Hematopoietic multipotent progenitor cell (in vitro differentiated cells): ENCODE measurements at places on chromosomes 2 and 18. TPM values are rescaled to one million over a fixed set of nuclear protein-coding genes. Genes with fewer than 3 reads are reported as not detected.

CNGA3 gene
- not detected for total RNA-seq

LIPG gene
- total RNA-seq: under 0.01 TPM

MEIS1 gene
- 96.9 TPM for total RNA-seq

LRRC30 gene
- not detected for total RNA-seq

QPCT gene
- 2.4 TPM for total RNA-seq

MC4R gene
- total RNA-seq: not detected

LYPD6B gene
- 0.81 TPM for total RNA-seq

GRCh38 chr18:58951986-58952702 is 87.5 kb downstream of the ZNF532 start:
- no peak for DNase-seq

DNA sequence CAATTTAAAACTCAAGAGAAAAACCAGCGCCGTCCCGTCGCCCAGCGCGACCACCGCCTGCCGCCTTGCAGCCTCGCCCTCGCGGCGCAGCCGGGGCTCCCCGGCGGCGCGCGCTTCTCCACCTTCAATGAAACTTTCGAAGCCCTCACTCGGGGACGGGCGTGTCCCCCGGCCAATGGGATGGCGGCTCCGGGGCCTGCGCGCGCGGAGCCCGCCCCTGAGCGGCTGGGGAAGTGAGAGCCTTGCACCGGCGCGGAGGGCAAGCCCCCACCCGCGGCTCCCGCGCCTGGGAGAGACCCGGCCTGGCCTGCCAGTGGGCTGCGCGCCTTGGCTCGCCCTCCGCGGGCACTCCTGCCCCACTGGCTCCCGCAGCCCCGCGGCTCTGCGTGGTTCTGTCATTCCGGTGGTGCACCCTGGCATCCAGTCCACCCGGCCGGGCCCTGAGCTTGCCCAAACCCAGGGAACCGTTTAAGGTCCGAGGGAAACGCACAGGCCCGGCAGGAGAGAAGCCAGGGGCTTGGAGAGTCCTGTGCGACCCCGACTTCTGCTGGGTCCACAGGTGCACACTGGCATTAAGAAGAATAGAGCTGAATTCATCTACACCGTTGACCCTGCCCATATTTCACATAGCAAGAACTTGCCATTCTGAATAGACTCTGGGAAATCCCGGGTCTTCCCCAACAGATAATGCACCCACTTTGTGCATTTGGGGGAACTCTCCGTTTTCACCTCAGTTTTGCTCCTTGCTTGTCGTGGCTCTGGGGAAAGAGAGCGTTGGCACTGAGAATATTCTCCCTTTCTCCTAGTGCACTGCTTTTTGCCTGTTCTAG is at the start of gene PIEZO2:
Gene PIEZO2 (minus strand): TSS at position 129 of the 830 bp plus-strand sequence. CDS start 981 bp downstream, outside the sequence.
- no peak for DNase-seq

DNA sequence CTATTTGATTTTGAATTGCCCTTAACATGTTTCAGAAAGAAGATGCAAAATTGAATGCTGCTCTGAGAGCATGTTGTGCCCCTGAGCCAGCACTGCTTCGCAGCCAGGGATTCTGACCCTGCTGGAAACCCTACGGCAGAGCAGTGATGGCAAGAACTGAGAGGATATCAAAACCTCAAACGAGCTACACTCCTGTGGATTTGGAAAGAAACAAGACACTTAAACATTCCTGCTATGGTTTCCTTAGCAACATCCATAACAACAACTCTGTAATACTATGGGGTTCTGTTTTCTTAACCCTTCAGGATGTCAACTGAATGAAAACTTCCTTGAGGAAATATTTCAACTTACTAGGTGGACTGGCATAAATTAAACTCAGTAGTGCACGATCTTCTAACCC is 649.1 kb downstream of the NYAP2 start:
- DNase-seq: no peak

DNA sequence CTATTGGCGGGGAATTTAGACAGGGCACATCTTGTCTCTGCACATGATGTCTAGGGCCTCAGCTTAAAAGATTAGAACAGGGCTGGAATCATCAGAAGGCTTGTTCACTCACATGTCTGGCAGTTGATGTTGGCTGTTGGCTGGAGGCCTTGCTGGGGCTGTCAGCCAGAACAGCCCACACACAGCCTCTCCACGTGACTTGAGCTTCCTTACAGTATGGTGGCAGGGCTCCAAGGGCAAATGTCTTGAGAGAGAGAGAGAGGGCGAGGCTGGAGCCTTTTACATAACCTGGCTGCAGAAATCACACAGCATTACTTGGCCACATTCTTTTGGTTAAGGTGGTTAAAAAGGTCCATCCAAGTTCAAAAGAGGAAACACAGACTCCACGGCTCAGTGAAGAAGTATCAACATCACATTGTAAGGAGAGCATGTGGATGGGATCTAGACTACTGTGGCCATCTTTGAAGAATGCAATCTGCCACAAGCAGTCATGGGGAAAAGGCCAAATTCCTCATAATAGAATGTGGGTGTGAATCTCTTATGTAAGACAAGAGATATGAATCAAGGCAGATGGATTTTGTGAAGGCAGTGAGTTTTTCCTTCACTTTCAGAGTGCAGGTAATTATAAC is 30.4 kb downstream of the SRSF7 start:
- no peak for DNase-seq

DNA sequence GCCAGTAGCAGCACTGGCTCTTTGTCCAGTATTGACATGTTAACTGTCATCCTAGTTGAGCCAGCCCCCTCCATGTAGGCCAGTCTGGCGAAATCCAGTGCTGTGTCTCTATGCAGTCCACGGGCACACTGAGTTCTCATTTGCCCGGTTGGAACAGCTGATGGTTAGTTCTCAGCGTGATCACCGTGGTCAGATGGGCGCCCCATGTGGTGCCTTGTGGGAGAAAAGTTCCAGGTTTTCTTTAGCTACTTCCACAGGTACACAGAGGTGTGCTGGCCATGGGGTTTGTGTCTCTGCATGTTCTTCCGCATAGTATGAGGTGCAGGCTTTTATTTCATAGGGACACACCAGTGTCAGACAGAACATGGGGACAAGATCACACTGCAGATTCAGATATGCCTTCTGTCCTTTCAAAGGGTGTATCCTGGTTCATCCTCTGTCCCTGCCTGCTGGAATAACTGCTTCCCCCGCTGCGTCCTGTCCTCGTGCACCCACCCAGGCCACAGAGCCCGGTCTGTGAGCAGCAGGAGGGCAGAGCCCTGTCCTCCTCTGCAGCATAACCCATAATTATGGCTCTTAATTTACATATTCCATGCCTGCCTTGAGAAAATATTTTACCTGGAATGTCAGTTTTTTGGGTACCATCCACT is 334.1 kb downstream of the GBX2 start:
- DNase-seq: no peak

DNA sequence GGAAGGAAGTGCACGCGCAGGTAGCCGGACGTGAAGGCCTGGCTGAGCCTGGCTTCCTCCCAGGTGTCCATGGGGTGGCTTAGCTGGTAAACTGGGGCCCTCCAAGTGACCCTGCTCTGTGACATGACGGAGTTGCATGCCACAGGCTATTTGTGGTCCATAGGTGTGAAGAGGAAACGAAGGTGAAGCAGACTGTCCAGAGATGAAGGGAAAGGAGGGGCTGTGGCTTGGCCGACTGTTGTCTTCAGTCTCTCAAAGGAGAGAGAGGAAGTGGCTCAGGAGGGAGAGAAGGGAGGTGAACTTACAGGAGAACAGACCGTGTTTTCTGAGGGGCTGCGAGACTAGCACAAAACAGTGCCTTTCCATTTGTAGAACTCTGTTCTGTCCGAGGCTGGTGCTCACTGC is 19.3 kb downstream of the INPP5D start:
- DNase-seq: no peak

DNA sequence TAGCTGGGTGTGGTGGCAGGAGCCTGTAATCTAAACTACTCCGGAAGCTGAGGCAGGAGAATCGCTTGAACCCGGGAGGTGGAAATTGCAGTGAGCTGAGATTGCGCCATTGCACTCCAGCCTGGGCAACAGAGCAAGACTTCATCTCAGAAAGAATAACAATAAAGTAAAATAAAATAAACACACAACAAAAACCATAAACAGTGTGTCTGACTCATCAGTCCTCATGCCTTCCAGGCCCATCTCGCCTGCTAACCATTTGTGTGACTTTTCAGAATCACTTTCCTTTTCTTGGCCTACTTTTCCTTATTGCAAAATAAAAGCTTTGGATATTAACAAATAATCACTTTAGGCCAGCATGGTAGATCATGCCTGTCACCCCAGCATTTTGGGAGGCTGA is 42.0 kb upstream of the ASXL2 start:
- no peak for DNase-seq

- no peak for DNase-seq
These were observed 9.4 kb upstream of the ARHGAP28 start for GRCh38 chr18:6719910-6720683.

DNA sequence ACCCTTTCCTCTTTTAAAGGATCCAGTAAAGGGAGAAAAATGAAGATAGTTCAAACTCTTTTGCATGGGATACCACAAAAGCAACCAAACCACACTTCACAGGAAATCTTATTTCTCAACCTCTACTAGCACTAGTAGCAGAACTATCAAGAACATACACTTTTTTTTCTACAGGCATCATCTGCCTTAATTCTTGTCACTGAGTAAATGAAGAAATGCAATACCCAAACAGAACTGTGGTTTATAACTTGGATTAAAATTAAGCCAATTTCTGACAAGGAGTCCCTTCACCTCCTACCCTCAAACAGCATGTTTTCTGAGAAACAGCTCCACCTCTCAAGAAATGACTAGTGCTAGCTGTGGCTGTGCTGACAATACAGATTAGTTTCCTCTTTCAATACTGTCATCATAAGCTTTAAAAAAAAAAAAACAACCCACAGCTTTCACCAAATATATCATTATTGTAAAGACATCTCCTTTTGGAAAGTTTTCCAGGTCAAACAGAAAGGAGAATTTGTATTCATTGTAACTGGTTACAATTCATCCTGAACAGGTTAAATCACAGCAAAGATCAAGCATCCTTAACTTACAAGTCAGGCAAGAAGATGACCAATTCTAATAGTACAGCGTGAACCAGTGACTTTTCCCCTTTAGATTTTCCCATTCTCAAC is 44.4 kb downstream of the PTPN2 start:
- DNase-seq: peak; percentile 40

DNA sequence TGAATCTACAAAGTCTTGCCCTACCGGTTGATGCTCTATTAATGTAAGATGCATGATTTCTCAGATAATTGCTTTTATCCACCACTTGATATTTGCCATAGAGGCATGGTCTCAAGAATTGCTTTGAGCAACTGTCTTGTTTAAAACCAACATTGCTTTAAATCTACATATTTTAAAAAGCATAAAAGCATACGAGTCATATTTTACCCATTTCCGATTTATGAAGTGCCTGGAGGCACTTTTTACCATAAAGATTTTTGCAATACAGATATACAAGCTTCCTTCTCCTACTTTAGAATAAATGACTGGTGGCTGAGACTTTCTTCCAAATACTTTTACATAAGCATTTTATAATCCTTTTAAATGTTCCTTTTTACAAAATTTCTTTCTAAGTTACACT is 517.6 kb downstream of the TXNL1 start:
- DNase-seq: no peak

- DNase-seq: no peak
These were observed 62.9 kb upstream of the FAM110C start for GRCh38 chr2:108920-109809.

GRCh38 chr2:207139552-207139951 is 26.2 kb downstream of the KLF7 start:
- DNase-seq: no peak

DNA sequence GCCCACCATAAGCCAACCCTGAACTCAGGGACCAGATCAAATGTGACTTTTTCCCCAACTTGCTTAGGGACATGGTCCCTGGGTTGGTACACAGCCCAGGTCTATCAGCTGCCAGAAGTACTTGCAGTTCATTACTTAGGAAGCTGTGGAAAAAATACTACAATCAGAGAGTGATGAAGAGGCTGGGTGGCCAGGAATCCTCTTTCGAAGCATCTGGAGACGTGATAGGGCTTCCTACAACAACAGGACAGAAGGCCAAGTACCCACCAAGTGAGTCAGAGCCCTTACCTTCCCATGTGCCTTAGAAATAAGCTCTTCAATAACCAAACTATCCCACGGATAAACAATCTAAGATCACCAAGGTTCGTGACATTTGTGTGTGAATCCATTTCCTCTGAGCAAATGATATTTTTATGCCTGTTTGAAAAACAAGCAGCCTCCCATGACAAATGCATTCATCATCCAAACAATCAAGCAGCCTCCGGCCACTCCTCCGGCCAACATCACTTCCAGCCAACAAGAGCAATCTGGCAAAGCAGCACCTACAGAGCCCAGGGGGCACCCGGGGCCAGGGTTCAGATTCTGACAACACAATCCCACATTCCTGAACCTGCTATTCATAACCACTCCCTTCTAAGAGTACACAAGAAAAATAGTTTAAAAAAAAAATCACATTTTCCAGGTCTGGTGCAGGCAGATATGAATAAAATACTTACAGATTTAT is 26.4 kb downstream of the TBC1D8 start:
- no peak for DNase-seq

- DNase-seq: no peak
These were observed 13.6 kb downstream of the COL4A4 start for GRCh38 chr2:227150222-227150936.

GRCh38 chr2:30639836-30640235 is 167.4 kb downstream of the CAPN13 start:
- no peak for DNase-seq
